ENCODE measurements at places on chromosomes 4 and X. TPM values are rescaled to one million over a fixed set of nuclear protein-coding genes. Genes with fewer than 3 reads are reported as not detected.

EFHC2 gene
- total RNA-seq, result 7.5 TPM

SYNPO2 gene
- 27.6 TPM for total RNA-seq

PRR27 gene
- total RNA-seq, result not detected

EDA2R gene
- total RNA-seq, result 1.9 TPM

STARD8 gene
- total RNA-seq, result 17.5 TPM

TACC3 gene
- 18.7 TPM for total RNA-seq

MAGT1 gene
- 80.0 TPM for total RNA-seq

JCHAIN gene
- total RNA-seq, result 276 TPM

SPANXC gene
- total RNA-seq, result not detected

EXOC1 gene
- total RNA-seq, result 63.6 TPM

TMPRSS11E gene
- total RNA-seq, result not detected

- H3K4me1 ChIP-seq, result peaks cover 12% of the 10 kb centered on the region
- H3K27me3 ChIP-seq, result no peaks in the 10 kb centered on the region
- H3K4me3 ChIP-seq, result peak overlapping the region; percentile 1
- H3K36me3 ChIP-seq, result peaks cover 4% of the 10 kb centered on the region
- H3K27ac ChIP-seq, result peak overlapping the region; percentile 94
These were observed 1.0 kb upstream of the GRPEL1 start for GRCh38 chr4:7068883-7069282.

GRCh38 chr4:173565281-173565680 is 35.3 kb upstream of the HAND2 start:
- no peaks in the 10 kb centered on the region for H3K4me1 ChIP-seq
- no peak for DNase-seq
- no peaks in the 10 kb centered on the region for H3K27me3 ChIP-seq
- no peaks in the 10 kb centered on the region for H3K36me3 ChIP-seq

- no peak overlapping the region for H3K27ac ChIP-seq
- H3K36me3 ChIP-seq, result no peaks in the 10 kb centered on the region
- no peak for DNase-seq
- no peaks in the 10 kb centered on the region for H3K27me3 ChIP-seq
- H3K4me1 ChIP-seq, result no peaks in the 10 kb centered on the region
These were observed 147.9 kb downstream of the CHIC2 start for GRCh38 chr4:53916431-53916889.

DNA sequence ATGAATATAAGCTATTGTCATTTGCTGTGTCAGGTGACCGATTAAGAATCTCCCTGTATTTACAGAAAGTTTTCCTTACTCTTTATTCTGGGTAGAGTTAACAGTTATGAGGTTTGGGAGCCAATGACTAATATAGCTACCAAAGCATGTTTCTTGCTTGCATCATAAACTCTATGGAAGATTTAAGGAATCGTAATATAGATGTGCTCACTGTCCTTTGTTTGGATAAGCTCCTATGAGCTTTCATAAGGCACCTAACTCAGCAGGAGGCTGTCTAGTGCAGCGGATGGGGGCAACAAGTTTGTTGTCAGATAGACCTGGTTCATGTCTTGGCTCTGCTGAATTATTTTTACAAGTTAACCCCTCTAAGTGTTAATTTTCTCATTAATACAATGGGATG is 75.0 kb upstream of the PAQR3 start:
- no peaks in the 10 kb centered on the region for H3K27me3 ChIP-seq
- no peaks in the 10 kb centered on the region for H3K36me3 ChIP-seq
- DNase-seq, result no peak
- H3K4me1 ChIP-seq, result no peaks in the 10 kb centered on the region
- no peak overlapping the region for H3K4me3 ChIP-seq
- no peak overlapping the region for H3K27ac ChIP-seq

- H3K27ac ChIP-seq, result no peak overlapping the region
- no peak overlapping the region for H3K4me3 ChIP-seq
- H3K27me3 ChIP-seq, result no peaks in the 10 kb centered on the region
- H3K36me3 ChIP-seq, result no peaks in the 10 kb centered on the region
These were observed 20.1 kb downstream of the ZNF185 start for GRCh38 chrX:152917656-152918579.

- H3K4me3 ChIP-seq, result no peak overlapping the region
- H3K36me3 ChIP-seq, result no peaks in the 10 kb centered on the region
- no peaks in the 10 kb centered on the region for H3K27me3 ChIP-seq
- H3K4me1 ChIP-seq, result no peaks in the 10 kb centered on the region
- no peak for DNase-seq
These were observed 351.7 kb upstream of the NOCT start for GRCh38 chr4:138663883-138664282.

DNA sequence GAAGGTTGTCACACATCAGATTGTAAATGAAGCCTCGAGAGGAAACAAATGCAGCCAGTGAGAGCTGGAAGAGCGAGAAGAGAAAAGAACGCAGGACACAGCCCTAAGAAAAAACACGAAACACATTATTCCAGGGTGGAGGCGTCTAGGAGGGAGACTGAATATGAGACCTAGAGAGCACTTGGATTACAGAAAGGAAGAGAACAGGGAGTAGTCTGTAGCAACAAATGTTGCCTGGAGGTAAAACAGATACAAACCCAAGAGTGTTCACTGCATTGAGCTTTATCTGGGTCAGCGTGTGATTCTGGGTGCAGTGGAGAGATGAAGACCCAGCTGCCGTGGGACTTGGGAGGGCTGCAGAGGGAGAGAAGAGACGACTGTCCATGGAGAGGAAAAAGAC is 50.1 kb upstream of the SETD7 start:
- H3K27me3 ChIP-seq, result no peaks in the 10 kb centered on the region
- H3K4me3 ChIP-seq, result no peak overlapping the region
- H3K36me3 ChIP-seq, result no peaks in the 10 kb centered on the region

DNA sequence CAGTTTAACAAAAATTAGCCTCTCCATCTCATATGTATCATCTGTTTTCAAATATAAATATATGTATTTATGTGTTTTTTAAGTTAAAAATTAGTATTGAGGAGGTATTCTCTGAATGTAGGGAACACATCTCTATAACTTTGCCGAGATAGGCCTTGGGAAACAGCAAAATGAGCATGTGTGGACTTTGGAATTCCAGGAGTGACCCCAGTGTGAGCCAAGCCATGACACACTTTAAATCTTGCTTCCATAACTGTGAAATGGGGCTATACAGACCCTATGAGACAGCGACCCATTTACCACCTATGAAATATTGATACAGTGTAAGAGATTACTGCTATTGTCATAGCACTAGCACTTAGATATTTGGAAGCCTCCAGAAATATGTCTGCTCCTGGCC is 58.8 kb downstream of the FRMPD4 start:
- no peak overlapping the region for H3K27ac ChIP-seq
- H3K4me1 ChIP-seq, result no peaks in the 10 kb centered on the region
- peak; percentile 1 for DNase-seq
- H3K36me3 ChIP-seq, result no peaks in the 10 kb centered on the region

GRCh38 chr4:15238720-15239119 is 189.1 kb upstream of the C1QTNF7 start:
- H3K4me1 ChIP-seq, result no peaks in the 10 kb centered on the region
- DNase-seq, result peak; percentile 63
- no peaks in the 10 kb centered on the region for H3K27me3 ChIP-seq
- H3K4me3 ChIP-seq, result no peak overlapping the region
- no peaks in the 10 kb centered on the region for H3K36me3 ChIP-seq
- H3K27ac ChIP-seq, result no peak overlapping the region

DNA sequence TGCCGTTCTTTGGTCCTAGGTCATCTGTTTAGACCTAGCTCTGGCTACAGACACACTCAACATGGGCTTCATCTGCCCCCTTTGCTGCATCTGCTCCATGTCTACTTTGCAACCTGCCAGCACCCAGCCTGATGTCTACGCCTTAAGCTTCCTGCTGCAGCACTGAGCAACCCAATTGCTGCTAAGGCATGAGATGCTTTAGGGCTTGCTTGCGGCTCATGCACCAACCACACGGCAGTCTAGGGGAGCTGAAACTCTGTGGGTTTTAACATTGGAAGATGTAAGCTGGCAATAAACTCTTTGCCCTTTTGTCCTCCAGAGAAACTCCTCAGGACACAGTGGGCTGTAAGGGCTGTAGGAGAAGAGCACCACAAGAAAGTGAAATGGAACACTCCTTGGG is 11.7 kb upstream of the CLNK start:
- no peak for DNase-seq
- H3K27me3 ChIP-seq, result no peaks in the 10 kb centered on the region
- H3K27ac ChIP-seq, result no peak overlapping the region

- no peaks in the 10 kb centered on the region for H3K27me3 ChIP-seq
- DNase-seq, result peak; percentile 84
- H3K4me1 ChIP-seq, result peaks cover 4% of the 10 kb centered on the region
- H3K4me3 ChIP-seq, result peak within 1 kb of the TSS; percentile 73
These were observed at the start of gene SLC25A5 for GRCh38 chrX:119467842-119468550. SLC25A5 (plus strand) TSS chrX:119468444; CDS start chrX:119468516, 72 bp downstream.

DNA sequence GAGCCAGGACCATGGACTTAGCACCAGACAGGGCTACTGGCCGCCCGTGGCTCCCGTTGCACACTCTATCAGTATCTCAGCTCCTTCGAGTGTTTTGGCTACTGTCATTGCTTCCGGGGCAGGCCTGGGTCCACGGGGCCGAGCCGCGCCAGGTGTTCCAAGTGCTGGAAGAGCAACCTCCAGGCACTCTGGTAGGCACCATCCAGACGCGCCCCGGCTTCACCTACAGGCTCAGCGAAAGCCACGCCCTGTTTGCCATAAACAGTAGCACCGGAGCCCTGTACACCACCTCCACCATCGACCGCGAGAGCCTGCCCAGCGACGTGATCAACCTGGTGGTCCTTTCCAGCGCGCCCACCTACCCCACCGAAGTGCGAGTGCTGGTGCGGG is 1.6 kb downstream of the FAT4 start:
- peak overlapping the region; percentile 77 for H3K4me3 ChIP-seq
- H3K36me3 ChIP-seq, result no peaks in the 10 kb centered on the region
- no peaks in the 10 kb centered on the region for H3K27me3 ChIP-seq
- H3K4me1 ChIP-seq, result no peaks in the 10 kb centered on the region
- H3K27ac ChIP-seq, result peak overlapping the region; percentile 41
- DNase-seq, result peak; percentile 55

- DNase-seq, result peak; percentile 75
- H3K36me3 ChIP-seq, result no peaks in the 10 kb centered on the region
These were observed 1844.6 kb upstream of the TENM3 start for GRCh38 chr4:180398564-180398963.

DNA sequence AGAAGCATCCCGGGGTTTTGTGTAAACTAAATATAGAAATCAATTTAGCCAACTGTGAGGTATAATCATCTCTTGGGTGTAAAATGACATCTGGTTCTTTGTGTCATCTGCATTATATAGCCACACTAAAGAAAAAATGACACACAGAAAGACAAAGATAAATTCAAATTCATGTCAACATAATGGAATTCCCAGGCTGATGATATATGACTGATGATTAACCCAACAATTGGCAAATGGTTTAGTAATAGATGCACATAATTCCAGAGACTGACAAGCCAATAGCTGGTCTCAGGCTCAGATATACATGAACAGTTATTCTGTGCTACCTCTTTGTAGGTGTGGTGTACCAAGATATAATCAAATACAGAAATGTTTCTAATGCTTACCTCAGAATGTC is 375.4 kb upstream of the PITX2 start:
- no peaks in the 10 kb centered on the region for H3K27me3 ChIP-seq
- no peak overlapping the region for H3K27ac ChIP-seq
- no peaks in the 10 kb centered on the region for H3K4me1 ChIP-seq

- no peak overlapping the region for H3K27ac ChIP-seq
- no peak for DNase-seq
- H3K4me1 ChIP-seq, result no peaks in the 10 kb centered on the region
- H3K27me3 ChIP-seq, result no peaks in the 10 kb centered on the region
- no peaks in the 10 kb centered on the region for H3K36me3 ChIP-seq
These were observed 74.3 kb downstream of the FRAS1 start for GRCh38 chr4:78131403-78131802.

DNA sequence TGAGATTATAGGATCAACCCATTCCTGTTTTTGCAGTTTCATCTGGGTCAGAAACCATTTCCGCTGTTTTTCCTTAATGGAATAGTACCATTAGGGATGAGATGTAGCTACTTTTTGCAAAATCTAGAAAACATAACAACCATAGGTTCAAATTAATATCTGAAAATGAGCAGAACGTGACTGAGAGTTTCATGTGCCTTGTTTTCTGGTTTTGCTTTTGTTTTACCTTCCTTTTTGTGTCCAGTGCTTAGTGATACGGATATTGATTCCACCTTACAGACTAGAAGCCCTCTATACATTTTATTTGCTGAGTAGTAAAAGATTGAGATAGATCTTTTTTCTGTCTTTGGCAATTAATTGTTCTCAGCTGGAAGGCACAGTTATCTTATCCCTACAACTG is 46.5 kb downstream of the SNX25 start:
- no peaks in the 10 kb centered on the region for H3K4me1 ChIP-seq
- H3K4me3 ChIP-seq, result no peak overlapping the region
- H3K27me3 ChIP-seq, result no peaks in the 10 kb centered on the region
- no peaks in the 10 kb centered on the region for H3K36me3 ChIP-seq
- no peak overlapping the region for H3K27ac ChIP-seq

GRCh38 chr4:172055046-172055445 is 241.8 kb downstream of the GALNTL6 start:
- H3K4me1 ChIP-seq, result no peaks in the 10 kb centered on the region
- no peaks in the 10 kb centered on the region for H3K36me3 ChIP-seq
- no peak for DNase-seq
- H3K27ac ChIP-seq, result no peak overlapping the region
- no peak overlapping the region for H3K4me3 ChIP-seq
